ENCODE measurements at places on chromosomes 6 and 20.

GRCh38 chr6:167233490-167233889 lies 57.6 kb upstream of the UNC93A start:
- DNase-seq: no peak

- DNase-seq: peak; percentile 53
Observed at GRCh38 chr6:157376706-157377230, 4.2 kb upstream of the ZDHHC14 start.

DNA sequence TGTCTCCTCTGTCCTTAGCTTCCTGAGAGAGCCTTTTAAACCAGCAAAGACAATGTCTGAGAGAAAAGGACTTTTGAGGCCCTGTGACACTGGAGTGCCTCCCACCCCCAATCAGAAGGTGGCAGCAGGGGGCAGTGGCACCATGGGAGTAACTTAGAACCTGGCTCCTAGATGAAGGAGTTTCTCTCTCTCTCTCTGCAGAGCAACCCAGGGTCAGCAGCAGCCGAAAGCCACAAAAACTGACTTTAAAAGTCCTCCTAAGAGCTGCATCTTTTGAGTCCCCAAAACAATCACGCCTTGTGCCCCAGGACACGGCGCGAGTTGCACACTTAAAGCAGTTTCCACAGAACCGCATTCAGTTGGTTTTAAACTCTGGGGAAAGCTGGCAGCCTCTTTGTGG lies 5.3 kb upstream of the TCP11 start:
- peak; percentile 10 for DNase-seq

- no peak for DNase-seq
Observed at GRCh38 chr6:154731296-154732218, 1.7 kb upstream of the SCAF8 start.

- DNase-seq: peak; percentile 76
Observed at GRCh38 chr6:137975188-137975940, 108.3 kb downstream of the TNFAIP3 start.

DNA sequence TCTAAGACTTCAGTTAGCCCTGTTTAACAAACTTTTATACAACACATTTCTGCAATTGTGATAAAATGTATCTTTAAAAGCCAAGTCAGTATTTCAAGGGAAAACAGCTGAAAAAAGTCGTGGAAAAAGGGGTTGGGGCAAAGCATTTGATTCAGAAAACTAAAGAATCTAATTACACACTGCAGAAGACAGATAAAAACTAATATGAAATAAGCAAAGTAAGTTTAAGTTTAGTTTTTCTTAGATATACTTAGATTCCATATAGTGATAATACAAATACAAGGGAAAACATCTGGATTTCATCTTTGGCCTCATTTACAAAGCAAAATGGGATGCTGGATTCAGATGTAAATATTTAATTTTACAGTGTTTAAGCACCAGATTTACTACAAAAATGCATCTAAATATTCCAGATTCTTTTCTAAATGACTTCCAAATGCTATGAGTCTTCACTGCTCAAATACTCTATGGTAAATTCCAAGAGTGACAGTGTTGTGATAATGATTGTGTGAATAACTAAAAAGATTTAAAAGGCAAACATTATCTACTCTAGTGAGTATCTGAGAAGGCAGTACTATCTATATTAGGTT lies 1.5 kb upstream of the ADNP start:
- DNase-seq: no peak

DNA sequence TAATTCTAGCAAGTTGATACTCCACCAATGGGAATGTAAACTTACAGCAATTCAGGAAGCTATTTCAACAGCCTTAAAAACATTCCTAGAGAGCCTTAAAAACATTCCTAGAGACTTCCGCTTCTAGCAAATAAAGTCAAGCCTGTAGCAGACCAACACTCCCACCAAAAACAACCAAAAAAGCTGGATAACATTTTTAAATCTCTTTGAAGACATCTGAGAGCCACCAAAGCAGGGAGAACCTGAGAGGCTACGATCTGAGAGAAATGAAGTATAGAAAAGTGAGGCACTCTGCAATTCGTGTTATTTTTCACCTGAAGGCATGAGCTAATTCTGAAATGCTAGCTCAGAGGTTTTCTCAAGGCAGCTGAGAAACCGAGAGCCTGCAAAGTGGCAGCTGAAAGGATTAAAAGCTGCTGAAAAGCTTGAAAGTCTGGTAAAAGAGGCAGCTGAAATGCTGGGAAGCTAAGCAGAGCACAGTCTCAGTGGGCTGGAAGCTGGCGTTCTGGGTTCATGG lies 20.9 kb downstream of the GPR63 start:
- no peak for DNase-seq

GRCh38 chr20:20837574-20838021 lies 125.2 kb upstream of the RALGAPA2 start:
- DNase-seq: peak; percentile 39

DNA sequence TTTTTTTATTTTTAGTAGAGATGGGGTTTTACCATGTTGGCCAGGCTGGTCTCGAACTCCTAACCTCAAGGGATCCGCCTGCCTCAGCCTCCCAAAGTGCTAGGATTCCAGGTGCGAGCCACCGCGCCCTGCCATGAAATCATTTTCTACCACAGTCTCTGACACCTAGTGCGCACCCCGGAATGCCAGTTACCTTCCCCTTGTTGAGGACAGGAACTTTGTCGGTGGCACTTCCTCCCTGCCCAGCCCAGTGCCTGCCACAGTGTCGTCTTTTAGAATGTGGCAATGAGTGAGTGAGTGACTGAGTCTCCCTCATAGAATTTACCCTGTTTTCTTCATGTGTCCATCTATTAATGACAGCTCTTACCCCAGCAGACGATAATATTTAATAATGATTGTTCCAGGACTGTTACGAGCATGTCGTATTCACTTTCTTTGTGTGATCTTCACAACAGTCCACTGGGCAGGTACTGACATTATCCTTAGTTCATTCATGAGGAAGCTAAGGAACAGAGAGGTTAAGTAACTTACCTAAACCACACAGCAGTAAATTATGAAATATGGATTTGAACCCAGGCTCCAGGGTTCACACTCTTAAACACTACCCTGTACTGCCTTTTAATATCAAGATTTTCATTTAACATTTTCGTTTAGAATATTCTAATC lies 1.8 kb downstream of the OSBPL2 start:
- DNase-seq: peak; percentile 51

DNA sequence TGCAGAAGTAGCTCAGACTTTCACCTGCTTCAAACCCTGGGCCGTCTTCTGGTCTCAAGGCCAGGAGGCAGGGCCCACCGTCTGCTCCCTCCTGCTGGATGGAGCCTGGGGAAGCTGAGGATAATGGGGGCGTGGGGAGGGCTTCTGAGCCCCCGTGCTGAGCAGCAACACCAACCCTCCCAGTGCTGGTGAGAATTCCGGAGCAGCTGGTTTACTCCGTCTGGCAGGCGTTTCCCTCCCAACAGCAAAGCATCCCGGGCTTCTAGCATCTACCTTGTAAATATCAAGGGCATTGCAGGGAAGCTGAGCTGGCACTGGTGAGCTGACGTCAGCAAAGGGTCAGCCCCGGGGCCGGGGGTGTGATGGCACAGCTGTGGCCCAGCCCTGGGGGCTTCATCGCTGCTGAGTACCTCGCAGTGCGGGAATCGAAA lies 16.8 kb upstream of the CHRNA4 start:
- no peak for DNase-seq

GRCh38 chr20:21272279-21272678 lies 30.9 kb upstream of the XRN2 start:
- no peak for DNase-seq

DNA sequence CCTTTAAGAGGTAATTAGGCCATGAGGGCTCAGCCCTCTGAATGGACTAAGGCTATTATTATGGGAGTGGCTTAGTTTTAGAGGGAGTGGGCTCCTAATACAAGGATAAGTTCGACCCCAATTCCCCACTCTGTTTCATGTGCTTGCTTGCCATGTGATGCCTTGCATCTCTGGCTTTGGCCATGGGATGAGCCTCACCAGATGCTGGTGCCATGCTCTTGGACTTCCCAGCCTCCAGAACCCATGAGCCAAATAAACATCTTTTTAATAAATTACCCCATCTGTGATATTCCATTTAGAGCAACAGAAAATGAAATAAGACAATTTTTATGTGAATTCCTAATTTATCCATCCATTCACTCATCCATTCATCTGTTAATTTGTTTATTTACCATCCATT lies 50.3 kb downstream of the GTF2H5 start:
- DNase-seq: no peak

DNA sequence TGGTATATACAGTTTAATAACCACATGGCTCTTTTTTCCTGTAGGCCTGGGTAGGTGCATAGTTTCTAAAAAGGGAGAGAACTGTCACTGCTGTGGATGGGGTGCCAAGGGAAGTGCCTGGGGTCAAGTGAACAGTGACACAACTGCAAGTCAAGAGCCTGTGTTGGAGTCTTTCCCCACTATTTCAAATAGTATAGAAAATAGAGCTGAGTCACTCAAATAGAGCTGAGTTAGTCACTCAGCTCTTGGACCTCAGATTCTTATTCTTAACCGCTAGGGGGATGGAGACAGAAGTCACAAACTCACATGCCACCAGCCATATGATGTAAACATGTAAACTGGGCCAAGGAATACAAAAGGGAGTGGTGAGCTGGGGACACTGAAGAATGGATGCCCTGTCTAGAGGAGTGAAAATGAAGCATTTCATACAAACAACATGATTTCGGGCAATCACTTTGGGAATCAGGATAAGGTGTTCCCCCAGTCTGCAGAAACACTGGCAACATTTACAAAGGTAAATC lies 2.1 kb downstream of the NQO2 start:
- peak; percentile 95 for DNase-seq

- DNase-seq: no peak
Observed at GRCh38 chr6:134080171-134080795, 27.9 kb upstream of the SLC2A12 start.

GRCh38 chr6:111837641-111838500 lies 35.4 kb downstream of the FYN start:
- DNase-seq: no peak

- DNase-seq: no peak
Observed at GRCh38 chr6:39313526-39314272, 520 bp downstream of the KCNK17 start.

GRCh38 chr6:15909290-15910070 lies 219.4 kb upstream of the MYLIP start:
- DNase-seq: no peak

DNA sequence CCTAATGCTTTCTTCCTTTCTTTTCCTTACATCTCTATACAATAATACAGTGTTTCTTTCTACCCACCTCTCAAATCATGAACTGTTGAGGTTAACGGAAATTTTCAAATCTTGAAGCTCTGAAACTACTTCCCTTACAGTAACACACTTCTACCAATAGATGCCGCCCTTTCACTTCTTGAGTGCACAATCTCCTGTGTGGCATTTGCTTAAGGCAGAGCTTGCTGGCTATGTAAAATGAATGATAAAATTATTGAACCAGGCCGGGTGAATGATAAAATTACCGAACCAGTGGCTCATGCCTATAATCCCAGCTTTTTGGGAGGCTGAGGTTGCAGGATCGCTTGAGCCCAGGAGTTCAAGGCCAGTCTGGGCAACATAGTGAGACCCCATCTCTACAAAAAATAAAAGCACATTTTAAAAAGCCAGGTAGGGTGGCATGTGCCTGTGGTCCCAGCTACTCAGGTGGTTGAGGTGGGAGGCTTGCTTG lies 56.8 kb downstream of the KCNS1 start:
- DNase-seq: peak; percentile 68

DNA sequence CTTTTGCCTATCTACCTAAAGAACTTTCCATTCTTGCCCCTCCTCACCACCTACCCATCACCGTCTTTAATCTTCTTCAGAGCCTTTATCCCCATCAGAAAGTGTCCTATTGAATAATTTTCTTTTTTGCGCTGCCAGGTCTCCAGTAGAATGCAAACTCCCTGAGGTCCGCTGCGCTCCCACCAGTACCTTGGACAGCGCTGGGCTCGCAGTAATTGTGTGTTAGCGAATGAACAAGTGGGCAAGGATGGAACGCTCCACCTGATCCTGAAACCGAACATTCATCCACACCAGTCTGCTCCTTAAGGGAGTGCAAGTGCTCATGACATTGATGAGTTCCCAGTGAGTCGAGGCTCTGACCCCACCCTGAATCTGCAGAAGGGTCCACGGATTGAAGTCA lies 391.2 kb downstream of the CDH26 start:
- no peak for DNase-seq

DNA sequence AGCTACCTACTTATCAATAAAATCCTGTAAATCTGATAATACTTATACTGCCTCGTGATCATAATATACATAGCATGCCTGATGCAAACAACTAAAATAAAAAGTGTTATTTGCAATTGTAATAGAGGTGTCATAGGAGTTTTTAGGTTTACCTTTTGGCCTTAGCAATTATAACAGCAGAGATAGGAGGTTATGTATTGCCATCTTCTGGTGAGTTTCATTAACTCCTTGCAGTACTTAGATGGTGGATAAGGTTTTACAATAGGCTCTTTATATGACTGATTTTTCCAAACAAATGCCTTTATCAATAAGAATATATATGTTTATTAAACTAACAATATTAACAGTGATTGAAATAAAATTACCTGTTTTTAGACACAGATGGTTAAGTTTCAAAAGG lies 27.8 kb upstream of the MYCT1 start:
- peak; percentile 2 for DNase-seq

- no peak for DNase-seq
Observed at GRCh38 chr6:106146852-106147351, 60.8 kb downstream of the PRDM1 start.
